ENCODE measurements at places on chromosomes 3 and 15.

DNA sequence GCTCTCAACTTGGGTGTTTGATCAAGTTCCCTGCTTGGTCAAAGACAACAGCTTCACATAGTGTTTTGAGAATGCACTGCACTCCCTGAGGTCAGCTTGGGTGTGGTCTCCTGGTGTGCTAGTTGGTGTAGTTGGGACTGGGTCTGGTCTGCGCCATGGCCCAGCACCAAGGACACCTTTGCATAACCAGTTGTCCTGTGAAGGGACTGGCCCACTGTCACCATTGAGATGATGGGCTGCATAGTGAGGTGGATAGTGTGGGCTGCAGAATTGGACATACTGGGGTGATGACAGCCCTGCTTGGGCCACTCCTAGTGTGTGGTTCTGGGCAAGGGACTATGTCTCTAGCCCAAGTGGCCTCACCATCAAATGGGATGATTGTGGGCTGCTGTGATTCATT lies 9.5 kb downstream of the RPSA start:
- DNase-seq = no peak

- DNase-seq = no peak
Observed at GRCh38 chr3:100968932-100969906, 24.0 kb downstream of the ABI3BP start.

DNA sequence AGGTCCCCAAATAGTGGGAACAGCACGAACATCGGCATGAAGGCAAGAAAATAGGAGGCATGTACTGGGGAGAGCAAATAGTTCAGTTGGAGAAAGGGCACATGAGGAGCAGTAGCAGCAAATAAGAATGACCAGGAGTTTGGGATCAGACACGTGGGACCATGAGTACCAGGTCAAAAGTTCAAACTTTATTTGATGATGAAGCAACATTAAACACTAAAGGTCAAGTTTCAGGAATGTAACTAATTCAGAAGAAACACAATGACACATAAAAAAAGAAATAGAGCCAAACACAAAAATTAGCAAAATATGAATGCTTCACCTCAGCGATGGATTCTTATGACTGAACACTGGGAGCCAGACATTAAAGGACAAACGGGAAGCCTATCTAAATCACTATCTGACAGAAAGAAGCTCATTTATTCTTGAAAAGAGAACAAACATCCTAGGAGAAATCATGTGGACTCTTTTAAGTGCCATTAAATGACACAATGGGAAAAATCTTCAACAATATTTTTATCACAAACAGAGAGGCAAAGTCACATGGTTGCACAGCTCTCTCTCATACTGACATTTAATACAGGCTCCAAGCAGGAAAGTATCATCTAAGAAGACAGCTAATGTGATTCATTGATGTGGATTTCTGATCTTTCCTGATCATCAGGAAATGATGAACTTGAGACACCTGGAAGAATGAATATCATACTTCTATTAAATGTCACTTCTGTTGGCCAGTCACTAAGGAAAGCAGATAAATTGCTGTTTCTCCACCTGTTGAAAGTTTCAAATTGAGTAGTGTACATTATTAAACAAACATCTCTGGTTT lies 216.9 kb upstream of the THBS1 start:
- DNase-seq = no peak

DNA sequence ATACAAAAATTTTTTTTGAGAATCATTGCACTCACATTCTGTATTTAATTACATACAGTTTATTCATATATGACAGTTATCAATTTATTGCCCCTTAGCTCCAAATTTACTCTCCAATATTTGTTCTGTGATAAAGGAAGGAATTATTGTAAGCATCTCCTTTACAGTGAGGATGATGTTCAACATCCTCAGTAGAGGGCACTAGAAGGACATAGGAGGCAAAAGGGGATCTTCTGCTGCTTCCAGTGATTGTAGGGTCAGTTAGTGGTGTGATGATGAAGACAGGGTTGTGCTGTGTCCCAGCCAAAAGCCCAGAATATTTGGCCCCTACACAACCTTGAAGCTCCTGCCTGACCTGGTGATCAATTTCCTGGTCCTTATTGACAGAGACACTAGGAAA lies 89.9 kb upstream of the DCBLD2 start:
- DNase-seq = no peak

- DNase-seq = no peak
Observed at GRCh38 chr3:57068437-57069089, 8.1 kb downstream of the SPATA12 start.

DNA sequence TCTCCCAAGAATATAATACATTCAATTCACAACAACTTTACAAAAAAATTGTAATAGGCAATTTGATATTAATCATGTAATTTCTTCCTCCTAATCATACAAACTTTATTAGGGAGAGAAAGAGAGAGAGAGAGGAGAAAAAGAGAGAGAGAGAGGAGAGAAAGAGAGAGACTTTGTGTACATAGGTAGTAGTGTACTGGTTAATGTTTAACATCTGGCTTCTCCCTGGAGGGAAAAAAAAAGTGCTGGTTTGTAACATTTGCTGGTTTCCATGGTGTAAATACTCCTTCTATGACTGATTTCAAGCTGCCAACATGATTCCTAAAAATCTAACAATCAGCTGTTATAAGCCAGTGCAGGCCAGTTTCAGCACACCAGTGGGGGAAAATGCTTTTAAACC lies 98.0 kb upstream of the ARHGEF26 start:
- no peak for DNase-seq

GRCh38 chr3:45693941-45694521 lies 4.8 kb downstream of the SACM1L start:
- no peak for DNase-seq

DNA sequence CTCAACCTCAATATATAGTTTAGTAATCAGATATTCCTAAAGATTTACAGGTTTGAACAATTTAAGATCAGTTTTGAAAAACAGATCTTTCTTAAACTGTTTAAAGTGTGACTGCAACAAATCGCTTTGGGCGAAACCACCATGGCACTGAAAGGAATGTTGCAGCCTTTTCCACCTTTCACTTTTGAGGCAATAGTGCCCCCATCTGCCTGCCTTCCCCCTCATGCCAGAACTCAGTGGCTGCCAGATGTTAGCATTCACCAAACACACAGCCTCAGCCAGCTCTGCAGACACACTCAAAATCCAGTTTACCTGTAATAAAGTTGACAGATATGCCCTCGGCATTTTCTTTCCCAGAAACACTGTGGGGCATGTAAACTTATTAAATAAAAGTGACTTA lies 3.3 kb downstream of the LYSMD4 start:
- no peak for DNase-seq

GRCh38 chr15:36778531-36778930 lies 199.1 kb downstream of the CDIN1 start:
- no peak for DNase-seq

GRCh38 chr15:63063164-63063756 lies 20.7 kb downstream of the TPM1 start:
- DNase-seq = no peak

DNA sequence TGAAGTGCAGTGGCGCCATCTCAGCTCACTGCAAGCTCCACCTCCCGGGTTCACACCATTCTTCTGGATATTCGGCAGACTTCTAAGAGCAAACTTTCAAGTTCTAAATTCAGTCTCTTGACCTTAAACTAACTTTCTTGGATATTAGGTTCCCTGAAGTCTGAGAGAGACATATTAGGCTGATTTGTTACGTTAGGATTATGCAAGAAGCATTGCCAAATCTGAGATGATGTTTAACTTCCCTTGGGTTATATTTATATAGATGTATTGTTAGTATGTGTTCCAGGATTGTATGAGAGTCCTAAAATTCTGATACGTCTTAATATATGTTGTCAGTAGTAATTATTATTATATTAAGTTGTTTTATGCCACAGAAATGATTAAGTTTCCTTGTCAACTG lies 80.1 kb downstream of the SLC6A1 start:
- DNase-seq = no peak

DNA sequence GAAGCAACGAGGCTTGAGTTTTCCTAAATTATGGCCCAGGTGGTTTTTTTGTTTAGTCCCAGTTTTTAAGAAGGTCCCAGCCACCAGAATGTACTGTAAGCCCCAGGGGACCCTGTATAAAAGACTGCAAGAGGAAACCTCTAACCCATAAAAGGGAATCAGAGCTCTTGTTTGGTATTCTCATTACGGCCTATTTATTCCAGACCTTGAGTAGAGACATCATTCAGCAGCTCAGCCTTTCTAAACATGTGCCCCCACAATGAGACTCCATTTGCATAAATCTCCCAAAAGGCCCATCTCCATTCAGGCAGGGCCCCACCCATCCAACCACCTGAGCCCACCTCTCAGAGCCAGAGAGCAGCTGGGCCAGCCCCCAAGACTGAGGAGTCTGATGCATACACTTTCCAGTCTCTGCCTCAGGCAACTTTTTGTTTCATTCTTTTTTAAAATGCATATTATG lies 25.7 kb downstream of the ZDHHC3 start:
- DNase-seq = no peak

DNA sequence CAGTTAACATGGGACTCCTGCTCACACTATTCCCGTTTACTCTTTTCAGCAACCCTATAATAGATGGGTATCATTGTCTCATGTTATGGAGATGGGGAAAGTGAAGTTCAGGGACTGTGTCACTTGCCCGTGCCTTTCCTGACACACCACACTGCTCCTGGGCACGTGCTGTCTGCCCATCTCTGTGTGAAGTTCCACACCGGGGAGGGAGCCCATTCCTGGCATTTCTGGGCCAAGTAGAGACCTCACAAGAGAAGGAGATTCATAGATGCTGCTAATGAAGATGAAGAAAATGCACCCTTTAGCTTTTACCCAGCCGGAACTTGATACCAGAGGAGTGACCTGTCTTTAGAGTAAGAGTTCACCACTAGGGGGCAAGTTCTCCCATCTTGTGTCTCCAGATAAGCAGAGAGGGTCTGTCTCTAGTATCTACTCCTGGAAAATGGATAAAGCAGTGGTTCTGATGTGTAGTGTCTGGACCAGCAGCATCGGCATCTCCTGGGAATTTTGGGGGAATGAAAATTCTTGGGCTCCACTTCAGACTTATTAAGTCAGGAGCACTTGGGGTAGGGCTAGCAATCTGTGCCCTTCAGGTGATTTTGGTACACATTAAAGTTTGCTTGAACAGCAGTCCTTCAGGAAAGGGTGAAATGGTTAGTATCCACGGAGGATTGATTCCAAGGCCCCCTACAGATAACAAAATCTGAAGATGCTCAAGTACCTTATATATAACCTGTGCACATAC lies 2.0 kb upstream of the TOPBP1 start:
- DNase-seq = no peak

DNA sequence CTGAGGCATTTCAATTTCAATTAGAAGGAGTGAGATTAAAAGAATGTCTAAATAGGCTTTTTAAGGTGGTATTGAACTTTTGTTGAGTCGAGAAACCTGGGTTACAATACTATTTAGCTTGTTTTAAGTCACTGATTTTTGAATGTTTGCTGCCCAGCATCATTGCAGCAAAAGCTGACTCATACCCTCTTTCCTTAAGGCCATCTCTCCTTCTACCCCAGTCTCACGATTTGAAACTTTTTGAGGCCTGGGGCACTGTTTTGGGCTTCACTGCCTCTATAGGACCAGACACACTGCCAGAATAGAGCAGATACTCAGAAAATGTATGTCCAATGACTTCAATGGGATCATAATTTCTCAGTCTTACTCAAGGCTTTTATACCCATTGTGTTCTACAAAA lies 319.6 kb upstream of the TGFBR2 start:
- DNase-seq = no peak

GRCh38 chr15:98923171-98923570 lies 84.4 kb downstream of the PGPEP1L start:
- no peak for DNase-seq

DNA sequence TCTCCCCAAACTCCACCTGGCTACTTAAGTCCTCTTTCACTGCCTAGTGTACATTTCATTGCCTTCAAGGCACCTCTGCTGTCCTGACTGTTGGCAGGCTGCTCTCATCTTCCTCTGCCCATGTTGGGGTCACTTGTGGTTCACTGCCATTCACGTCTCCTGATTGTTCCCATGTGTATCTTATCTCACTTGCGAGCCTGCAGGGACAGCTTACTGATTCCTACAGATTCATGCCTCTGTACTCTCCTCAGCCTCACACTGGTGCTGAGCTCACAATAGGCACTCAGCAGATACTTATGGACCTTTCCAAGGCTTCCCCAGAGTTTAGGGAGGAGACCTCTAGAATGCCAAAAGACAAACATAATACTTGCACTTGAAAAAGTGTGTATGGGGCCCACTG lies 28.8 kb upstream of the ANP32A start:
- DNase-seq = no peak

- DNase-seq = no peak
Observed at GRCh38 chr3:42638339-42638842, 15.1 kb upstream of the ZBTB47 start.

GRCh38 chr3:112598731-112599130 lies 36.9 kb downstream of the SLC35A5 start:
- no peak for DNase-seq

- DNase-seq = no peak
Observed at GRCh38 chr3:78969483-78969882, 798.3 kb downstream of the ROBO1 start.

DNA sequence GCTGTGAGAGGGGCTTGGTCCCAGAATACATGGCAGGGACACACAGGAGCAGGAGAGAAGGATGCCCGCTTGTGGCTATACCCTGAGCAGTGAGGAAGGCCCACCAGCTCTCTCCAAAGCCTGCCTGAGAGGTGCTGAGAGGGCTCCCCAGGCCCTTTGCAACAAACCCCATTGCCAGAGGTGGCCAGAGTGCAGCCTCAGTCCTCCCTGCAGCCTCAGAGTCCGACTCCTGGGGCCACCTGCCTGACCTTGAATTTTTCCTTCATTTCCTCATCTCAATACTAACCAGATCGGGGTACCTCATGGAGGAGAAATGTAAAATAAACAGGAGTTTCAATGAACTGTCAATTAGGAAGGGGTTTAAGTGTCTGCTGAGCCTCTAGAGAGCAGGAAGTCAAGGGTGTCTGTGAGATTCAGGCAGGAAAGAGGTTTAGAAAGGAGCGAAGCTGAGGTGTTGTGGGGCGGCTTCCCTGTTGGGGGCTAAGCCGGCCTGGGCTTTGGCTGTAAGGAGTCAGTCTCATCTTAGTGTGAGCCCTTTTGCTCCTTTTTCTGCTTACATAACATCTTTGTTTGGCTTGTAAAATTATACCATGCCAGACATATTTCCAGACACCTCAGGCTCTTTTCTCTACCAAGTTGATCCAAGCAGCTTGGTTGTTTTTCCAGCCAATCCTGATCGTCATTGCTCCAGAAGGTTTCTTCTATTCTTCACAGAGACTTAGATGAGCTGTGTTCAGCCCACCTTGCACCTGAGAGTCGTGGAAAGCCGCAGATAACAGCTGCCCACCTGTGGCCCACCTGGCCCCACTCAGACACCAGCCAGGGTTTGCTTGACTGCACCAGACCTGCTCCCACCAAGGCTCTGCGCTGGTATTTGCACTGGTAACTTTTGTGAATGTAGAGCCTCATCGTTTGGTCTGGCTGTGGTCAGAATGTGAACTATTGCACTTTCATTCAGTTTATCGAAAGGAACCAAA lies 36.7 kb downstream of the CMTM7 start:
- no peak for DNase-seq

GRCh38 chr3:61157414-61157813 lies 93.8 kb downstream of the FHIT start:
- DNase-seq = no peak

GRCh38 chr15:88419830-88420229 lies 47.4 kb downstream of the MRPL46 start:
- DNase-seq = no peak

- DNase-seq = no peak
Observed at GRCh38 chr15:46088486-46089445, 453.9 kb downstream of the SQOR start.

Data from progenitor cell of endocrine pancreas (in vitro differentiated cells).